HuH-7 (cell line): ENCODE measurements at places on chromosomes 7 and 10.

- DNase-seq, result no peak
Measured at GRCh38 chr7:74290553-74290950, 1.3 kb downstream of the CLIP2 start.

DNA sequence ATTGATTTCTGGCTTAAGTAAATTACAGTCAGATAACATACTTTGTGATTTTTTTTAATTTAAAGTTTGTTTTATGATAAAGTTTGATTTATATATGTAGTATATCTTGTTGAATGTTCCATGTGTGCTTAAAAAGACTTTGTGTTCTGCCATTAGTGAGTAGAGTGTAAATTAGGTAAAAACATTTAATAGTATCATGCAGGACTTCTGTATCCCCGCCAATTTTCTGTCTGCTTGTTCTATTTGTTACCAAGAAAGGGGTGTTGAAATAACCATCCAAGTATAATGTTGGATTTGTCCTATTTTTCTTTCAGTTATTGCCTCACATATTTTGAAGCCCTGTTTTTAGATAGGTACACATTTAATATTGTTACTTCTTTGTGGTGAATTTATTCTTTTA, 172.1 kb downstream of the CAMK1D start:
- DNase-seq, result no peak

DNA sequence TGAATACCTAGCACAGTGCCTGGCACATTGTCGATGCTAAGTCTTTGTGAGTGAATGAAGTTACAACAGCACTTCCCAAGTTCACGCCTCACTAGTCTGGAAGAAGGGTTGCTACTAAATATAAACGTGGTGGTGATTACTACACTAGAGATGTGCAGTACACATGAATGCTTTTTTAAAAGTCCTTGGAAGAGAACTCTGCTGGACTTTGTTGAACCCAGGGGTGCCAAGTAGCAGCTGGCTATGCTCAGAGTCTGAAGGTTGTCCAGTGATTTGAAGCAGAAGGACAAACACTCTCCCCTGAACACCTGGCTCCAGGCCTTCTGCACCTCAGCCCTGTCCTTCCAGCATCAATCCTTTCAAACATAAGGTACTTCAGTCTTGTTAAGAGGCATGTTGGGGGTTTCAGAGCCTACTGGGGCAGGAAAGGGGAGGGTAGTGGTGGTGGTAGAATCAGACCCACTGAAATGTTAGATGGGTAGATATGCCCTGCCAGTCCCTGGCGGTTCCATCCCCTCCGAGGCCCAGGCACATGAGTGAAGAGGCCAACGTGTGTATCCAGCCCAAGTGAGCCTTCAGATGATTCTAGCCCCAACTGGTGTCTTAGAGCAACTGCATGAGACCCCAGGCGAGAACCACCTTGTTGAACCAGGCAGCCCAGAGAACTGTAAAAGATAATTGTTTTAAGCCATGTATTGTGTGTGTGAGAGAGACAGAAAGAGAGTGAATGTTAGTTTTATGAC, 94.4 kb downstream of the TAX1BP1 start:
- DNase-seq, result no peak

DNA sequence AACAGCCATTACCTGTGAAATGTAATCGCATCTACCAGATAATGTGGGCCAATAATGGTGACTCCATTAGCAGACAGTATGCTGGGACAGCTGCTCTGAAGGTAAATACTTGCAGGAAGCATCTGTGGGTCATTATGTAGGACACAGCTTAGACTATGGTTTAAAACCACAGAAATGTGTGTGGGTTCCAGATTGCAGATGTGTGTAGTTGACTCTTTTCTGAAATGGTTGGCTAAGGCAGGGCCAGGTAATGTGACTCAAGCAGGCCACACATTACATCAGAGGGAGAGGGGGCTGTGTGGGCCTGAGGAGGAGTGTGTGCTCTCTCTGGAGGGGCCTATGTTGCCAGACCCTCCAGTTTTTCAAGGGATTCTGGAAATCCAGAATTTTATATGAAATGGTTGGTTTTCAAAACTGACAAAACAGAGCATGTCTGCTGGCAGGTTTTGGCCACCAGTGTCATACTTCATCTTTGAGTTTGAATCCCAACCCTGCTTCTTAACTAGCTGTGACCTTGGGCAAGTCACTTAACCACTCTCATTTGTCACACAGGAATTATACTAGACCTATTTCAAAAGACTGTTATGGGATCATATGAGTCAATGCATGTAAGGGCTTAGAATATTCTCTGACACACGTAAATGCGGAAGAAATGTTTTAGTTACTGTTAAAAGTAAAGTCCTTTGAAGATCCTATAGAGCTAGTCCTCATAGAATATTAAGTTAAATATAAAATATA, 64.5 kb downstream of the MCMBP start:
- no peak for DNase-seq

DNA sequence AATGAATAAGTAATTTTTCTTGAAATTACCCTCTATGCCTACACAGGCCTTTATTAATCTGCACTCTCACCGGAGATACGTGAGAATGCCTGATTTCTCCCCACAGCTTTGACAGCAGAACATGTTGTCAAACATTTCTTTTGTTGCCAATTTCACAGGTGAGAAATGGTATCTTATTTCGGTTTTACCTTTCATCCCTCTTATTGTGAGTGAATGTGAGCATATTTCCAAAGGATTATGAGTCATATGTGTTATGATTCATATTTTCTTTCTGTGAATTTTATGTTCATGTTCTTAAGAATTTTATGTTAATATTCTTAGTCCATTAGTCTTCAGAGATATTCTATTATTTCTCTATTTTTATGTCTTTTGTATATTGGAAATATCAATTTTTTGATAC, 965.1 kb downstream of the CCSER2 start:
- DNase-seq, result no peak

DNA sequence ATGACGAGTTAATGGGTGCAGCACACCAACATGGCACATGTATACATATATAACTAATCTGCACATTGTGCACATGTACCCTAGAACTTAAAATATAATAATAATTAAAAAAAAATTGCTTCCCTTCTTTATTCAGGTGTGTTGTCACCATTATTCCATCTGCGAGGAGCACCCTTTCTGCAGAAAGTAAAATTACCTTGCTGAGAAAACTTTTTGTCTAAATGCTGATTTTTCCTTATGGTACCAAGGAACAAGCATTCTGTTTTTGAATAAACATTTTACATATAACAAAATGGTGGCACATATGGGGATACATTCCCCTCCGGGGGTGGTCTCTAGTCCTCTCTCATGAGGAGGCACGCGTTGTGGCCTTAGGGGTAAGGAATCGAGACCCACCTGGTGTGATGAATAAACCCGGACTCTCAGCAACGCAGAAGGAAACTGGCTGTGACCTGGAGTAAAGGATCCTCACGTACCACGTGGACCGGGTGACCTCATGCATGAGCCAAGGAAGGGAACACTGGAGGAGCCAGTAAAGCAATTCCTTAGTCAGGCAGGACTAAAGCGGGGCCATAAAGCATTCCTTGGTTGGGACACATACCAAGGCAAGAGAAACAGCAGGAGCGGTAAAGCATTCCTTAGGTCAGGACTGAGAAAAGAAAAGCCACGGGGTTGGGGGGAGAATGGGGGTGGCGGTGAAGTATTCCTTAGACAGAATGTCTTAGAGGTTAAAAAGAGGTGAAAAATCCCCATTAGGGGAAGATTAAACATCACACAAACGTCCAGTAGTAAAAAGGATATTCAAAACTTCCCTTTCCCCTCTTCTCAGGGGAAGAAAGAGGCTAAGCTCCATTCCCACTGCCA, 20.8 kb upstream of the OPTN start:
- DNase-seq, result no peak

DNA sequence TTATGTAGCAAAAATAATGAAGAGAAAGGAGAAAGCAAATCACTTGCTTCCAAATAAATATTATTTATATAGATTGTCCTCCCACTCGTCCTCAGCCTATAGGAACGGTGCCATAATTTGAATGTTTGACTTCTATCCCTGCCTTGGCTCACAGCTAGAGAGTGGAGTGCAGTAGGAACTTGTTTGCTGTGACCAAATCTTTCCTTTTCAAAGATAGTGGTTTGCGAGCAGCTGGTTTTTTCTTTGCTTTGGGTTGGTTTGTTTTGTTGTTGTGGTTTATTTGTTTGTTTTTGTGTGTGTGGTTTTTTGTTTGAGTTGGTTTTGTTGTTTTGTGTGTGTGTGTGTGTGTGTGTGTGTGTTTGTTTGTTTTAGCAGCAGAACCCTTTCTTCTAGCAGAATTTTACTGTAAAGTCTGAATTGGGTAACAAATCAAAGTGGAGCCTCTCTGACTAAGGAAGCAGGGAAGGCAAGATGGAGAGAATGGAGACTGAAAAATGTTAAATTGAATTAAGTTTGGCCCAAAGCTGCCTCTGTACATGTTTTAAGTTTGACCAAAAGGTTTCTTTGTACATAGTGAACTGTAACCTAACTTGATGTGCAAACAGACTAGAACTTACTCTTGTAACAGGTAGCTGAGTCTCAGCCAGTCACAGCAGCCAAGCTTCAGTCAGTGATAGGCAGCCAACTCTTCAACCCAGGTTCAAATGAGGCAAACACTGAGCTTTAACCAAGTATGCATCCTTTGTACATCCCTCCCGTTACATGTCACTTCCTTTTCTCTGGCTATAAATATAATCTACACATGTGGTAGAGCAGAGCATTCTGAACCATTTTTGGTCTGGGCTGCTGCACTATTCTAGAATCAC, 149.5 kb upstream of the LRGUK start:
- peak; percentile 15 for DNase-seq

- no peak for DNase-seq
Measured at GRCh38 chr7:67724435-67724834, 727.8 kb downstream of the TYW1 start.

- DNase-seq, result no peak
Measured at GRCh38 chr7:149477494-149478443, 16.9 kb upstream of the ZNF777 start.

DNA sequence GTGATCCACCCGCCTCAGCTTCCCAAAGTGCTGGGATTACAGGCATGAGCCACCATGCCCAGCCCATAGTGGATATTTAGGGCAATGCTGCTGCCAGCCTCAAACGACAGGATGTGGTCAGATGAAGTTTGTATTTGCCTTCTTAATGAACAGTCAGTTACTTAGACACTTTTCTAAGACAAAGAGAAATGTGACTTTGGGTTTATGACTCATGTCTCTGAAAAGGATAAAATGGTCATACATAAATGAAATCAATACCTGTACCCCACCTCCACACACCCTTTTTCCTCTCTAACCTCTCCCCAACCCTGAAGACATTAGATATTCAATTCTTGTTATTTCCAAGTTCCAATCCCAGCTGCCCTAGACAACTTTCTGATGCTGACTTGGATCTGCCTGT, 109.3 kb upstream of the INSIG1 start:
- no peak for DNase-seq

DNA sequence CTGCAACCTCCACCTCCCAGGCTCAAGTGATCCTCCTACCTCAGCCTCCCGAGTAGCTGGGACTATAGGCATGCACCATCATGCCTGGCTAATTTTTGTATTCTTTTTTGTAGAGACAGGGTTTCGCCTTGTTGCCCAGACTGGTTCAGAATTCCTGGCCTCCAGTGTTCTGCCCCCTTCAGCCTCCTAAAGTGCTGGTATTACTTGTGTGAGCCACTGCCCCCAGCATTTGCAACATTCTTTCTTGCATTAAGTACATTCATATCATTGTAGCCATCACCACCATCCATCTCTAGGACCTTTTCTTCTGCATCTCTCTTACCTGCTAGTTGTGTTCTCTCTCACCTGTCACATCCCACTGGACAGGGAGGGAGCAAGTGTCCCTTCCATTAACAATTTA, 35.5 kb upstream of the HYAL4 start:
- DNase-seq, result no peak

- no peak for DNase-seq
Measured at GRCh38 chr10:23459308-23459939, 20.5 kb downstream of the OTUD1 start.

GRCh38 chr10:107553470-107553869, 389.0 kb upstream of the SORCS1 start:
- DNase-seq, result no peak

GRCh38 chr10:78371136-78371535, 337.5 kb downstream of the RPS24 start:
- DNase-seq, result no peak

DNA sequence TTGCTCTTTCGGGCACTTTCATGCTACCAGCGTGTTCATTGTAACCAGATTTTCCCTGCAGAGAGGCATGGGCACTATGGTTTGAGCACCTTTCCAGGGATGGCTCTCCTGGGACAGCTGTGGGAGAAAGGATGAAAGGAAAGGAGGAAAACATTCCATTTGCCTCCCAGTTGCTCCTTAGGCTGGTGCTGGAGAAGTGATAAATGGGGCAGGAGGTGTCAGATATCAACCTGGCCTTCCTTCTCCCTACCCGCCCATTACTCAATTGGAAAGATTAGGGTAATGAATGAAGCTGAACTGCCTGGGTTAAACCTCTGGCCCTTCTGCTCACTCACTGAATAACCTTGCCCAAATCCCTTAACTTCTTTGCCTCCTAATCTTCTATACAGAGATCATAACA, 228.4 kb downstream of the PLXNA4 start:
- DNase-seq, result no peak

GRCh38 chr7:27235387-27236311, 7.0 kb upstream of the EVX1 start:
- DNase-seq, result peak; percentile 92

GRCh38 chr10:62046522-62047227, 145.2 kb downstream of the ARID5B start:
- DNase-seq, result no peak

- DNase-seq, result no peak
Measured at GRCh38 chr7:37145682-37146081, 303.0 kb downstream of the ELMO1 start.

- DNase-seq, result peak; percentile 70
Measured at GRCh38 chr10:95601116-95601719, 40.0 kb upstream of the SORBS1 start.

DNA sequence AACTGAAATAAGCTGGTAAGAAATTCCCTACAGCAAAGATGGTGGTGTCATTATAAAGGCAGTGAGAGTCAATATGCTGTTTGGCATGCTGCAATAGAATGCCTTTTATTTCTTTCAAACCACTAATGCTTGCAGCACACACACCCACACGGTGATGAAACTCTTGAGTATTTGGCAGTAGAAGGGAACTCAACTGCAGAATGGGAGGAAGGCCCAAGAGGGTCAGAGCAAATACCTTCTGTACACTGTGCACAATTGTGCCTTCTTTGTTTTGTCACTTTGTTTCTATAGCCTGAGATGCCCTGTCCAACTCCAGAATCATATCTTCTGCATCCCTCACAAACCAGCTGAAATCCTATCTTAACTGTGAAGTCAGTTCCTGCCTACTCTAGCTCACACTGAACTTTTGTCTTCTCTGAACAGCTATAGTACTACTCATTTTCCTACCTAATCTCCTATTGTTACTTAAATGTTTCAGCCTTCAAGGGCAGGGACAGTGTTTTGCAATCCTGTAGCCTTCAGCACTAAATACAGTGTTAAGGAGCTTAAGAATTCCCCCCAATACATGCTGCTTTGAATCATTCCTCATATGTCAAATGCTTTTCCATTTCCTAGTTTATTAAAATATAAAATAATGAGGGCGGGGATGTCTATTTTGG, 22.2 kb downstream of the MMS19 start:
- no peak for DNase-seq
